Mammary epithelial cell (primary cell): ENCODE measurements at places on chromosomes 5 and 9. TPM values are rescaled to one million over a fixed set of nuclear protein-coding genes. Genes with fewer than 3 reads are reported as not detected.

The ODF2 gene
- total RNA-seq: 29.8 and 36.5 TPM in 2 replicates

The PAPPA gene
- 0.33 TPM for total RNA-seq

The NKD2 gene
- total RNA-seq: not detected

The CHSY3 gene
- 1.8 TPM for total RNA-seq

The SPINK6 gene
- total RNA-seq: 4.3 and 10.8 TPM in 2 replicates

The LMX1B gene
- 14.0 and 19.2 TPM in 2 replicates for total RNA-seq

The DND1 gene
- 1.1 and 2.6 TPM in 2 replicates for total RNA-seq

DNA sequence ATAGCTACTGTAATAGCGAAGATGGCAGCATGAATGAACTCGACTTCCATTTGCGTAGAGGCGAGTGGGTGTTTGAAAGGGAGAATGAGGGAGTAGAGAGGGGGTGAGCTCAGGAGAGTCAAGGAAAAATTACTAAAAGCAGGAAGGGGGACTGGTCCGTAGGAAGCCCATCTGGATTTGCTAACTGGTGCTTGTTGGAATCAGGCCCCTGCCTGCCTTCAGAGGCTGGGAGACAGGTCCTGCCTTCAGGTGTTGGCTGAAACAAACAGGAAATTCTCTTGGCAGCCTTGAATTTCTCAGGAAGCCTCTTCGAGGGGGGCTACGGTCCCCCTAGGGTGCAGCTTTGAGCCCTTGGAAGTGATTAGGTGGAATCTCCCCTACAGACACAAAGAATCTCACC, 121.7 kb downstream of the OLFM1 start:
- DNase-seq: no peak

DNA sequence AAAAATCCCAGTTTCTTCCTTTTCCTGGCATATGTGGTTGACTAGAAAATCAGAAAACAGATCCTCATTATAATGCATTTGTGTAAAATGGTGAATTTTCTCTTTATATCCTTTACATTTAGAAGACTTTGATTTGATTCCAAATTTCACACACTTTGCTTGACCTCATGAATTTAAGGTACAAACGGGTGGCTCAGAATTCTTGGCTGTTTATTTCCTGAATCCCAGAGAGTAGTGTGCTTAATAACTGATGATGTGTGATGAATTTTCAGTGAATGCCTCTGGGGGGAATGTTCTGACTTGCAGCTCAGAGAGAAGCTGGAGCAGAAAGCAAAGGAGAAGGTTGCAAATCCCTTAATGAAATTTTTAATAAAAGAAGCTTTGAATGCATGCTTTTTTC, 126.8 kb downstream of the SPATA31D1 start:
- DNase-seq: no peak

DNA sequence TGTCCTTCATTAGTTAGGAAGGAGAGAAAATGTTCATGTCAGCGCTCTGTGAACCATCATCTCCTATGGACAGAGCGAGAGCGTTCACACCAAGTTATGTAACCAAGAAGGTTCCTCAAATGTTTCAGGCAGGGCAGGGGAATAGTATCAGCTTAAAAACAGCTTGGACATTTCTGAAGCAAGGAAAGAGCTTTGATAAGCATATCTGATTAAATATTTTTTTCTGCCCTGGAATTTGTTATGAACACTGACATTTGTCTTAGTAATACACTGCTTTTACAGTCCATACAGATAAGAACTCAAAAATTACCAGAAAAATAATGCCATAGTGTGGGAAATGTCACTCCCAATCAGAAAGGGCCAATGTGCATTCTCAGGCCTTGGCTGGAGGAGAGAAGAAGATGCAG, 66.3 kb upstream of the LIFR start:
- DNase-seq: no peak

GRCh38 chr9:18437315-18438201, 36.4 kb upstream of the ADAMTSL1 start:
- DNase-seq: no peak

DNA sequence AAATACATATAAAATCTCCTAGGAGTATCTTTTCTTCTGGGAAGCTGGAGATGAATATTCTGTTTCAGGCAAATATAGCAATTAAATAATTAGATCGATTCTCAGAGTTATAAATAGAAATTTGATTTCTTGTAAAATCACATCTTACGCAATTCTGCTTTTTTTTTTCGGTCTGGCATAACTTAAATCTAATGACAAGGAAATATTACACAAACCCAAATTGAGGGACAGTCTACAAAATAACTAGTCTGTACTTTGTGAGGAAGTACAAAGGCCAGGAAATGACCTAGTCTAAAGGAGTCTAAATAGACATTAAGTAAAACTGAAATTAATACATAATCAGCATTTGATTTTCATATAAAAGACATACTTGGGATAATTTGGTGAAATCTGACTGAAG, 133.3 kb downstream of the KIAA0825 start:
- no peak for DNase-seq

DNA sequence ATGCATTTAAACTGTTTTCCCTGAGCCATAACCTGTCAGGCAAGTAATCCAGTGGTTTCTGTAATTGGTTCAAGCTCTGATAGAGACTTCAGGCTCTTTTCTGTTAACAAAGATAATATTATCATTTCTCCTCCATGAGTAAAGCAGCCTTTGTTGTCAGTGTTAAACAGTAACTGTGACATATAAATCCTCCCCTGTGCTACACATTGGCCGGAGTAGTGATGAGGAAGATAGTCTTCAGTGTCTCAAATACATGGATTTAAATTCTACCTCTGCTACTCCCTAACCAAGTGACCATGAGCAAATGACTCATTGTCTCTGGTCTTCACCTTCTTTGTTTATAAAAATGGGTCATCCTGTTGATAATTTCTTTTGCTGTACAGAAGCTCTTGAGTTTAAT, 615.5 kb upstream of the CHD1 start:
- DNase-seq: no peak

- DNase-seq: no peak
Observed at GRCh38 chr5:149778303-149779123, 48.4 kb downstream of the PPARGC1B start.

GRCh38 chr5:11329679-11330078, 568.6 kb upstream of the DAP start:
- no peak for DNase-seq
